ENCODE measurements at places on chromosomes 5 and 9.

DNA sequence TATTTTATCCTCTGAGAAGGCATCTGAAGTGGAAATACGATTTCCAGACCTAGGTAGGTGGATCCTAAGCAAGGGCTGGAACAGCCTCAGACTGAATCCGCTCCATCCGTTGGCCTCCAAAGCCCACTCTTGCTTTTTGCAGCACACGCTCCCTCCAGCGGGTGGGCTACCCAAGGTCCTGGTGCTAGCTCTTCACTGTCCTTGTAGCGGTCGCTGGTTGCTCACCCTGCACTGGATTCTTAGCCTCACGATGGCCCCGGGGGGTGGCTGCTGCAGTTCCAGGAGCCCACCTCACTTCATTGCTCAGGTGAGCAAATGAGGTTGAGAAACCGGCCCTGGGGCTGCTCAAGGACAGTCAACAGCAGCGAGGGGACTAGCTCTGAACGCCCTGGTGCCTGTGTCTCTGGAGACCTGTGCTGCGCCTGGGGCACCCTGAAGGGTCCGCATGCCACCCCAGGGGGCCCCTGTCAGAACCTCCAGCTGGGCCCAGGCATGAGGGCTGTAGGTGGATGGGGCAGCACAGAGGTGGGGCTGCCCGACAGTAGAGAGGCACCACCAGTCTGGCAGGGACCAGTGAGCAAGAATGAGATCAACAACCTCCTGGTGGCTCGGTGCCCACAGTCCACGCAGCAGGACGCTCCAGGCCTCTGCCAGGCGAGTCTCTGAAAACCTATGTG, 4.3 kb downstream of the MGAT4B start:
- no peak overlapping the region for H3K27ac ChIP-seq
- peaks cover 98% of the 10 kb centered on the region for H3K36me3 ChIP-seq
- H3K4me3 ChIP-seq, result peak overlapping the region; percentile 95
- no peaks in the 10 kb centered on the region for H3K27me3 ChIP-seq

- no peak overlapping the region for H3K27ac ChIP-seq
- H3K36me3 ChIP-seq, result peaks cover 8% of the 10 kb centered on the region
- H3K4me3 ChIP-seq, result no peak overlapping the region
- H3K4me1 ChIP-seq, result peaks cover 9% of the 10 kb centered on the region
Measured at GRCh38 chr9:129377931-129378661, 200.0 kb upstream of the IER5L start.

DNA sequence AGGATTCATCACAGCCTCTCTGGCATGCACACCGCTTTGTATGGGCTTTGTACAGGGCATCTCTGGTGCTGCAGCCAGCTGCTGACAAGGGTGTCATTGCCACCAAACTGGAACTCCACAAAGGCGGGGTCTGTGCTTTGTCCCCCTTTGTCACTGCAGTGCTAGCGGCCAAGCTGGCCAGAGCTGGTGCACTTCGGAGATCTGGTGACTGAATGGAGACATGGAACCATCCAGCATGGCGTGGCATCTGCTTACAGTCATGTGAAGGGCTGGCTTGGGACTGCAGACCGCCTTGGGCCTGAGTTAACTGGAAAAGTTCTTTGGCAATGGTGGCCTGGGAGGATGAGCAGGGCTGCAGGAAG, 18.7 kb upstream of the COL5A1 start:
- no peaks in the 10 kb centered on the region for H3K36me3 ChIP-seq
- DNase-seq, result no peak
- no peaks in the 10 kb centered on the region for H3K4me1 ChIP-seq
- no peak overlapping the region for H3K27ac ChIP-seq
- H3K4me3 ChIP-seq, result no peak overlapping the region

DNA sequence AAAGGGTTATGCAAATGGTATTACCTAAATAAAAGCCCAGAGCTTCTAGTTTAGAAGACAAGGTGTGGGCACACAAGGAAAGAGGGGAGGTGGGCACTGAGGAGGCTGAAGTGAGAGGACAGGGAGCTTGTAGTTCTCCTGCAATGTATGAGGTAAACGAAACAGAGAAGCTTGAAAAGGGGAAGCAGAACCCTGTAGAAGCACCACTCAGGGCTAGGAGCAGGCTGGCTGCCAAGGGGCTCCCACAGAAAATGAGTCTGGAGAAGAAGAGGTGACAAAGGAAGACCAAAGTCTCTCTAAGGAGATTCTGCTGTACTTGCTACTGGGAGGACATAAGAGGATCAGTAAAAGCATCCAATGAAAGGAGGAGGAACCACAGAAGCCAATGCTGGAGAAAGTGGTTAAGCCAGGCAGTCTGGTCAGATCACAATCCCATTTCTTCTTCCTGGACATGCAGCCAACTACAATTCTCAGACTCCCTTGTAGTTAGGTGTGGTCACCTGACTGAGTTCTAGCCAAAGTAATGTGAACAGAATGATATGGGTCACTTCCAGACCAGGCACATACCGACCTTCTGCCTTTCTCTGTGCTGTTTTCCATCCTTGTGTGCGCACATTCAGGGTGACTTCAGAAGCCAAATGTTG, 174.5 kb upstream of the MAP3K1 start:
- peaks cover 35% of the 10 kb centered on the region for H3K36me3 ChIP-seq
- peak overlapping the region; percentile 97 for H3K27ac ChIP-seq
- DNase-seq, result peak; percentile 71
- peaks cover 70% of the 10 kb centered on the region for H3K4me1 ChIP-seq
- no peaks in the 10 kb centered on the region for H3K27me3 ChIP-seq

- H3K27me3 ChIP-seq, result no peaks in the 10 kb centered on the region
- no peaks in the 10 kb centered on the region for H3K36me3 ChIP-seq
- DNase-seq, result peak; percentile 56
- peaks cover 22% of the 10 kb centered on the region for H3K4me1 ChIP-seq
- H3K4me3 ChIP-seq, result no peak overlapping the region
Measured at GRCh38 chr5:81800797-81801196, 49.9 kb upstream of the SSBP2 start.

DNA sequence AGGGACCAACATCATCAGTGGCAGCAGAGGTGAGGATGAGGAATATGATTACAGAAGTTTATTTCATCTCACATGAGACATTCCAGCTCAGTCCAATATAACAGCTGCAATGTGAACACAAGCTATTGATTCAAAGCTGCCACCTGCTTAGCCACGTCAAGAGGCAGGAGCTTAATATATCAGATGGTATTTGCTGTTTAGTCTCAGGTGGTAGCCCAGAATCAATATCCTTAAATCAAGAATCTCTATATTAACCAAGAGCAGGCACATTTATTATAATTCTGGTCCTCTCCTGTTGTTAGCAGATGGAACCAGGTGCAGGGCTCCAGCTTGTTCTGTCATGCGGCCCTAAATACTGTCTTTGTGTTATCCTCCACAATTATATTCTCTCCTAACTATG, 431.6 kb downstream of the ICE1 start:
- no peaks in the 10 kb centered on the region for H3K27me3 ChIP-seq
- no peak overlapping the region for H3K27ac ChIP-seq
- H3K4me3 ChIP-seq, result no peak overlapping the region
- no peaks in the 10 kb centered on the region for H3K4me1 ChIP-seq
- no peaks in the 10 kb centered on the region for H3K36me3 ChIP-seq
- DNase-seq, result no peak

- peaks cover 2% of the 10 kb centered on the region for H3K4me1 ChIP-seq
- DNase-seq, result no peak
- H3K4me3 ChIP-seq, result no peak overlapping the region
Measured at GRCh38 chr5:102211165-102211564, 84.9 kb downstream of the SLCO4C1 start.

GRCh38 chr9:124221676-124222075, 36.1 kb upstream of the NEK6 start:
- DNase-seq, result no peak
- H3K4me1 ChIP-seq, result peaks cover 51% of the 10 kb centered on the region
- peaks cover 7% of the 10 kb centered on the region for H3K36me3 ChIP-seq
- H3K4me3 ChIP-seq, result no peak overlapping the region

DNA sequence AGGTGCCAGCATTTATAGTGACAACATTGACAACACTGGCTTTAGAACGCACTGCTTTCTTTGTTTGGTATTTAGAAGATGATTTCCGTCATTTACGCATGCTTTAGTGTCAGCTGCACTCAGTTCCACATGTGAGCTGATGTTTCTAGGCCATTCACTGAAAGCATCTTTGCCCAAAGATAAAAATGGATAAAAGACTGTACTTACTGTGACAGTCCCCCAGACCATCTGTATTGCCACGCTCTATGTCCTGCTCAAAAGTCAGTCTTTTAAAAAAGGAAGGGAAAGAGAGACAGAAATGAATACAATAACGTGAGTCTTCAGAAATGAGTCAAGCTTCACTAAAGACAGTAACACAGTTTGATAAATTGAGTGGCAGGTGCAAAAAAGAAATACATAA, 99.3 kb downstream of the SEMA6A start:
- H3K4me3 ChIP-seq, result no peak overlapping the region
- no peak overlapping the region for H3K27ac ChIP-seq
- H3K36me3 ChIP-seq, result peaks cover 40% of the 10 kb centered on the region
- no peaks in the 10 kb centered on the region for H3K27me3 ChIP-seq
- H3K4me1 ChIP-seq, result peaks cover 15% of the 10 kb centered on the region
- DNase-seq, result no peak

DNA sequence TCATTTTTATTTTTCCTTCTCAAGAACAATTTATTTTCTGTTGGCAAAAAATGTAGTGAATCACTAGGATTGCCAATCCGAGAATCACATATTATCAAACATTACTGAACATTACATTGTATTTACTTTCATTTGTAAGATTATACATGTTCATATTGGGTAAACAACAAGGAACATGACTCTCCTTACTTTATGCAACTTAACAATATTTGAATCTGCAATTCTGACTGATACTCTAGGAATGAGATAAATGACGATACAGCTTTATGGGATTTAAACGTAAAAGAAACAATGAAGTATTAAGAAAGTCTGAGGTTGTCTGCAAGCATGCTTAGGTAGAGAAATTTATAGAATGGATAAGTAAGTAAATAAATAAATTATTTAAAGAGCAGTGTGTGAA, 2302.9 kb downstream of the MAT2B start:
- H3K4me3 ChIP-seq, result no peak overlapping the region
- no peak for DNase-seq
- no peaks in the 10 kb centered on the region for H3K27me3 ChIP-seq
- no peak overlapping the region for H3K27ac ChIP-seq
- H3K4me1 ChIP-seq, result no peaks in the 10 kb centered on the region
- H3K36me3 ChIP-seq, result no peaks in the 10 kb centered on the region

- no peaks in the 10 kb centered on the region for H3K4me1 ChIP-seq
- H3K27me3 ChIP-seq, result peaks cover 11% of the 10 kb centered on the region
- H3K4me3 ChIP-seq, result no peak overlapping the region
Measured at GRCh38 chr5:153718713-153719112, 228.2 kb downstream of the GRIA1 start.

GRCh38 chr5:133468596-133468995, 143.7 kb downstream of the FSTL4 start:
- no peaks in the 10 kb centered on the region for H3K4me1 ChIP-seq
- H3K36me3 ChIP-seq, result no peaks in the 10 kb centered on the region
- no peak overlapping the region for H3K4me3 ChIP-seq
- H3K27ac ChIP-seq, result no peak overlapping the region
- peaks cover 69% of the 10 kb centered on the region for H3K27me3 ChIP-seq

GRCh38 chr5:128559300-128560297, 21.6 kb upstream of the FBN2 start:
- H3K27ac ChIP-seq, result no peak overlapping the region
- H3K4me3 ChIP-seq, result no peak overlapping the region
- no peaks in the 10 kb centered on the region for H3K36me3 ChIP-seq
- no peaks in the 10 kb centered on the region for H3K27me3 ChIP-seq
- DNase-seq, result no peak
- no peaks in the 10 kb centered on the region for H3K4me1 ChIP-seq

- no peak overlapping the region for H3K27ac ChIP-seq
- H3K36me3 ChIP-seq, result no peaks in the 10 kb centered on the region
- H3K27me3 ChIP-seq, result no peaks in the 10 kb centered on the region
- H3K4me1 ChIP-seq, result no peaks in the 10 kb centered on the region
- H3K4me3 ChIP-seq, result no peak overlapping the region
Measured at GRCh38 chr5:7471710-7472109, 75.8 kb downstream of the ADCY2 start.

DNA sequence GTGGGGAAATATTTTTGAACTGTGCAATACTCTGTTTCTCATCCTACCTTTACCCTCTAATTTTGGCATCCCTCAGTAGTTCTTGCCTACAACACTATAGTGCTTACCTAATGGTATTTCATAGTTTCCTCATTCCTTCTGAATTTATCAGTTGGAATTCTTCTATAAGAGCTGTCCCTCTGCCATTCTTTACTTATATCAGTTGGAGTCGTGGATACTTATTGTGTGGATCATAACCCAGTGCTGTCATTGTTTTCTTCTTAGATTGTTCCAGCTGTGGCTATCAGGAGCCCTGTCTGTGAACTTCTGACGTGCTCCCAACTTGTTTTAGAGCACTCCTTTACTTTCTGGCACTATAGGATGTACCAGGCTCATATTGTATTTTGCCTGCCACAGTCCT, 146.1 kb upstream of the OTULINL start:
- H3K27me3 ChIP-seq, result no peaks in the 10 kb centered on the region
- H3K4me1 ChIP-seq, result peaks cover 9% of the 10 kb centered on the region
- H3K27ac ChIP-seq, result no peak overlapping the region
- H3K4me3 ChIP-seq, result no peak overlapping the region
- peaks cover 9% of the 10 kb centered on the region for H3K36me3 ChIP-seq

DNA sequence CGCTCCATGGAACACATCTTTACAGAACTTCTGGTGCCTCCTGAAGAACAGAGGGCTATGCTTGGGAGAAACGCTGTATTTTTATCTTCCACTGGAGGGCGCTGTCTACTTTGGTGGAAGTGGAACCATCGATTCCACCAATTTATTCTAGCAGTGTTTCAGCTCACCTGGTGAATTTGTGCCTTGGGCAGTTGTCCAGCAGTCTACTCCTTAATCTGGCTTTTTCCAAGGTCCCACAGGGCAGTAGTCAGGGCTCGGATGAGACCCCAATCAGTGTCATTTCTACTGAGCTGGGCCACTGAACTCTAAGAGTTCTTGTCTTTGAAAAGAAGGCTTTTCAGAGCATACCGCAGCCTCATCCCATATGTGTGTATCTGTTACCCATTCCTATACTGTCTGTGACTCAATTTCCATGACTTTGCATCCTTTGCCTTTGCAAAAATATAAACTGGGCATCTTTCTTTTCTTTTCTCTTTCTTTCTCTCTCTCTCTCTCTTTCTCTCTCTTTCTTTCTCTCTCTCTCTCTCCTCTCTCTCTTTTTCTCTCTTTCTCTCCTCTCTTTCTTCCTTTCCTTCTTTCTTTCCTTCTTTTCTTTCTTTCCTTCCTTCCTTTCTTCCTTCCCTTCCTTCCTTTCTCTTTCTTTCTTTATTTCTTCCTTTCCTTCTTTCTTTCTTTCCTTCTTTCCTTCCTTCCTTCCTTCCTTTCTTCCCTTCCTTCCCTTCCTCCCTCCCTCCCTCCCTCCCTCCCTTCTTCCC, 138.4 kb upstream of the ZNF618 start:
- H3K36me3 ChIP-seq, result peaks cover 6% of the 10 kb centered on the region
- H3K4me3 ChIP-seq, result no peak overlapping the region
- H3K27me3 ChIP-seq, result peaks cover 51% of the 10 kb centered on the region
- no peaks in the 10 kb centered on the region for H3K4me1 ChIP-seq

GRCh38 chr5:34774139-34774538, 64.8 kb upstream of the TTC23L start:
- DNase-seq, result no peak
- no peaks in the 10 kb centered on the region for H3K36me3 ChIP-seq
- no peak overlapping the region for H3K4me3 ChIP-seq
- no peaks in the 10 kb centered on the region for H3K27me3 ChIP-seq
- no peak overlapping the region for H3K27ac ChIP-seq
- H3K4me1 ChIP-seq, result no peaks in the 10 kb centered on the region

GRCh38 chr5:50580506-50580905, 85.9 kb upstream of the PARP8 start:
- no peak overlapping the region for H3K27ac ChIP-seq
- H3K36me3 ChIP-seq, result no peaks in the 10 kb centered on the region
- no peaks in the 10 kb centered on the region for H3K4me1 ChIP-seq
- H3K4me3 ChIP-seq, result no peak overlapping the region
- DNase-seq, result no peak
- H3K27me3 ChIP-seq, result no peaks in the 10 kb centered on the region

- peaks cover 12% of the 10 kb centered on the region for H3K4me1 ChIP-seq
- no peak overlapping the region for H3K4me3 ChIP-seq
- no peak overlapping the region for H3K27ac ChIP-seq
Measured at GRCh38 chr5:68411161-68411560, 195.6 kb downstream of the PIK3R1 start.

All from Calu3 (cell line).